ENCODE measurements at places on chromosomes 2 and 18.

DNA sequence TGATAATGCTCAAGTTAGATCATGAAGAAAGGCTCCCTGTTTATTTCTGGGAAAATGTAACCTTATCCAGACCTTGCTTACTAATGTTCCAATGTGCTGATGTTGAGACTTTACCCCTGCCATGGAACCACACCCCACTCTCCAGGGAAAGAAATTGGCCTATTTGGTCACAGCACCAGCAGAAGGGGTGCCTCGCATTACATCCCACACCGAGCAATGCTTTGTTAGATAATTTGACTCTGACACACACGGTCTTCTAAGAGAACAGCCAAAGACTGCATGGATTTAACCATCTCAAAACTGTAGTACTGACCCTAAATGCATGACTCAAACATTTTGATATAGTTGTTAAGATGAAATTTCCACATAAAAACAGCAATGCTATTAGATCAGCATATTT lies 152.1 kb upstream of the CCDC150 start:
- no peak for DNase-seq

DNA sequence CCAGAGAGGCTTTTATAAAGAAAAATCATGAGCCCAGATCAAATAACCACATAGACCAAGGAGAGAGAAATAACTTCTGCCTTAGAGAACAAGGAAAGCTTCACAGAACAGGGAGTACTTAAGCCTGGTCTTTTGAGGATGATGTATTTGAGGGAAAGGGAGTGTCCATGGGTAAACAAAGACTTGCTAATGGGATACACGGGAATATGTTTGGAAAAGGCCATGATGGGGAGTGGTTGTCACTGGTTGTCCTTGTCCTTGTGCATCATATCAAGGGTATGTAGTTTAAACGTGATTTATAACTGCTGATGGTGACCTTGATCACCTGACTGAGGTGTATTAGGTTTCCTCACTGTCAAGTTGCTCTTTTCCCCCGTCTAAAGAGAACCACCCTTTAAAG lies 169.9 kb downstream of the FAM210A start:
- DNase-seq = no peak

GRCh38 chr18:80169607-80170006 lies 60.5 kb downstream of the ADNP2 start:
- DNase-seq = no peak

DNA sequence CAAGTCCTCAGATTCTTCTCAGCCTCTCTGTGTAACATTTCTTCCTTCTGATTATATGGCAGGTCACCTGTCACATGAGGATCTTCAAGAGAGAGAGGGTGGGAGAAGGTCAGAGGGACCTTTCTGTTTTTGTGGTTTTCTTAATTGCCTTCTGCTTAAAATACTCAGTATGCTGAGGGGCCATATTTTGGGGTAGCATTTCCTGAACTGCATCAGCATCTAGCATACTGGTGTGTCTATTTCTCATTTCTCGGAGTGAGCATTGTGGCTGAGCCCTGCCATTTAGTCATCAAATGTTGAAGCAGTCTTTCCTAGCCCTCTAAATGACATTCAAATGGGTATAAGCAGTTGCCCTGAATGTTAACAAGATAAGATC lies 162.7 kb downstream of the MYO3B start:
- no peak for DNase-seq

- no peak for DNase-seq
Measured at GRCh38 chr2:10546975-10547391, 98.9 kb upstream of the ODC1 start.

DNA sequence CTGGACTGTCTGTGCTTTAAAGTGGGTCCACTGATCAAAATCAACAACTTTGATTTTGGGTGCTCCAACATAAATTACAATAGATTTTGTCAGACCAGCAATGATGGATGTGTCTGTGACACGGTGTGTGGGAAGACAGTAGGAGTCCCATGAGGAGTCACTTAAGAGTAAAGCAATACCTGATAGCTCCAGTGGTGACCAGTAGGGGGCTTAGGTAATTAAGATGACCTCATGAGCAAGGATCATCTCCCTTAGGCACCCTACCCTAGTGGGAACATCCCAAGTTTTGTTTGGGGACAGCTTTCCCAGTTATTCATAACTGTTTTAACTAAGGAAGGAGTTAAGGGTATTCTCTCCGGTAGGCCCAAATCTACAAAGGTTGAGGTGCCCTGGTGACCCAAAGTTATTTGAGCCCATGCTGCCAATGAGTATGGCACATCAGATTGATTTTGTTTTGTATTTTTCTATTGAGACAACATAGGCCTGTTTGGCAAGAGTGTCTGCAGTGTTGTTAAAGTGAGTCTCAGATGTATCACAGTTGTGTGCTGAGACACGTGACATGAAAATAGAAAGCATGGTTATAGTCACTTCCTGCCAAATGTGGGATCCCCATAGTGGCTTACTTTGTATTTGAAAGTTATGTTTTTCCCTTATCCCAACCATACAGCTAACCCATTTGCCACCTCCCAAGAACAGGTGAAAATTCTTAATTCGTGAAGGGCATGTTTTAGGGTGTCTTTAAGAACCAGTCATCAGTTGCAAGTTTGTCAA lies 1337.6 kb upstream of the SLC39A10 start:
- no peak for DNase-seq

- no peak for DNase-seq
Measured at GRCh38 chr2:107006836-107007235, 120.9 kb upstream of the ST6GAL2 start.

GRCh38 chr2:147806846-147807245 lies 38.0 kb upstream of the ACVR2A start:
- DNase-seq = no peak

DNA sequence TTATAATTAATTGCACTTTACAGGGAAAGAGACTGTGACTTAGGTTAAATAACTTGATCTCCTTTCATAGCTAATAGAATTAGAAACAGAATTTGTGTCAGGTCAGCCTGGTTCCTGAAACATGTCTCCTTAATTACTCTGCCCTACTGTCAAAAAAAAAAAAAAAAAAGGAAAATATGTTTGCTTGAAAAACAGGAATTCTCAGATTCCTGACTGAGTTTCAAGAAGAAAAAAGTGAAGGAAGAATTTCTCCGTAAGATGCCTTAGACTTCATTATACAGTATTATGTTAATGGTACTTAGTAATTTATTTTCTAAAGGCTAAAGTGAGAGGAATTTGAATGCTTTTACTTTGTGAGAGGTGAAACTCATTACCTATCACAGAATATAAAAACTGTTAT lies 118.4 kb upstream of the REG3G start:
- no peak for DNase-seq

- DNase-seq = no peak
Measured at GRCh38 chr2:173419506-173419905, 64.8 kb downstream of the CDCA7 start.

DNA sequence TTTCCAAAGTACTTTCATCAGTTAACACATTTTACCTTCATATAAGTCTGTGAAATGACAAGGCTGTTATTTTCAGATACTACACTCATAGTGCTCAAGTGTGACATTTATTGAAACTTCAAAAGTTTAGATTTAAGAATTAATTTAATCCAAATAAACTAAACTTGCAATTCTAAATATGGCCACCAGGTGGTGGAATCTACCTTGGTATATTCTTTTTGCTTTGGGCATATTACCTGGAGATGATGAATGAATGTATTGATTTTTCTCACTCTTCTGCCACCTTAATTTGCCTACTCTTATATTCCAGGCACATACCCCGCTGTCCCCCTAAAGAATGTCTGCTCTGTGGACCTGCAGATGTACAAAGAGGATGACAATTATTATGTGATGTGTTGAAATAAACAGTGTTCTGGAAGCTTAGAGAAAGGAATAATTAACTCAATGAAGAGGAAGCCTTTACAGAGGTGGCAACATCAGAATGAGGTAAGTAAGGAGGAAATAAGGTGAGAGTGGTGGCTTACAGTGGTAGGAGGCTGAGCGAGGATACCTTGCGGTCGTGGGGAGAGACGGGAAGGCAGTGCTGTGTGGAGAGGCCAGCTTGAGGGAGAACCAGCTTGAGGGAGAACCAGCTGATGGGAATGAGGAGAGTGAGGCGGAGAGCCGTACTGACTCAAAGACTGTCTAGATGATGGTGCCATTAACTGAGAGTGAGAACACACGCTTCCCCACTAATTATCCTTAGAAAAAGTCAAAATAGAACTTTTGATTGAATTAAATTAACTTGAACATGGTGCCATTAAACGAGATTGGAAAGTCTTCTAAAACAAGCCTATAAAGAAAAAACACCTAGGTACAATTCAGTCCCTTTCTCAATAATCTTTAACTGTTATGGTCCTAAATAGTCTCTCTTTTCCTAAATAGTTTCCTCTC lies 179.5 kb downstream of the CELF4 start:
- no peak for DNase-seq

DNA sequence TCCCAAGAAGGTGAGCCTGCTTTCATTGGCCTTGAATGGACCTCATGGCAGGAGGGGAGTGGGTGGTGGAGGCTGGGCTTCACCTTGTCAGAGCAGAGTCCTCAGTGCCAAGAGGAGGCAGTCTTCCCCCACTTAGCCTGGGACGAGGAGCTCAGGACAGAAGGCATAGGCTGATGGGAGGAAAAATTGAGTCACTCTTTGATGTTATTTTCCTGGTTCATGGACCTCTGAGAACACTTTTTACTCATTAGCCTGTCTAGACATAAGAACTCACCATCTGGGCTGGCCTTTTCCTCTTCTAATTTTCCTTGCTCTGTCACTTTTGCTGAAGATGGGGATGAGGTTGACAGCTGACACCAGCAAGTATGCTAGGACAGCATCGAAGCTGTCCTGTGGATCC lies 225.7 kb upstream of the TNP1 start:
- no peak for DNase-seq

DNA sequence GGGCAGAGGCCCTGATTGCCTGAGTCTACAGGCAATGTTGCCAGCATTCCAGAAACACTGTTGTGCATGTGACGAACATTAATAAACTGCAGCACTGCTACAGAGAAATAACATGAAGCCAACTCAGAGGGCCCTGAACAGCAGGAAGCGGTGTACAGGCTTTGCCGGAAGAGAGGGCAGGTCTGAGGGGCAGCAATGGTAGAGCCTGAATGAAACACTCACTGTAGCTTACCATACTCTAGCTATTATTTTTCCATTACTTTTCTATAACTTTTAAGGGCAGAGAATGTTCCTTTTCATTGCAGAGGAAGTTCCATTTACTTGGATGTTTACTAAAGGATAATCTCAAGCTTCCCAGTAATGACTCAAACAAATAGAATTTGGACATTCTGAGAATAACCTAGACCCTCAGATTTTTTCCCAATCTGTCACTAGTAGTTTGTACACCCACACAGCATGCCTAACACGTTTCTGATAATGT lies 150.4 kb downstream of the MTX2 start:
- no peak for DNase-seq

GRCh38 chr2:39266139-39266805 lies 22.5 kb upstream of the CDKL4 start:
- DNase-seq = no peak

DNA sequence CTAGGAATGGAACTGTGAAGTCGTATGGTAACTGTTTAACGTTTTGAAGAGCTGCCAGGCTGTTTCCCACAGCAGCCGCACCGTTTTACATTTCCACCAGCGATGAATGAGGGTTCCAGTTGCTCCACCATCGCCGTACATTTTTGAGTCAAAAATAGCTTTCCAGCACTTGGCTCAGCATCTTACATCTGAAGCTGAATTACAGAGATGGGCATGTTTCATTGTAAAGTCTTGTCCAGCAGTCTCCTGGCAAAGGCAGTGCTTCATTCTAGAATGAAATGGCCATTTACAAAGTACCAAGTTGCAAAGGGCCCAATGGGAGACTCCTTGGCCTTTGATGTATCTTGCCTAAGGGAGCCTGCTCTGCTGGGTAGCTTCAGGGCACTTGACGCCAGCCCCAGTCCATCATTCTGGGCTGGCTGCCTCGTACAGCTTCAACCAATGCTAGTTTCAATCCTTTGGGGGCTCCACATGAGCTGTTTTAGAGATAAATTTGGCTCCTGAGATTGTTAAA lies 45.1 kb downstream of the ATIC start:
- DNase-seq = no peak

DNA sequence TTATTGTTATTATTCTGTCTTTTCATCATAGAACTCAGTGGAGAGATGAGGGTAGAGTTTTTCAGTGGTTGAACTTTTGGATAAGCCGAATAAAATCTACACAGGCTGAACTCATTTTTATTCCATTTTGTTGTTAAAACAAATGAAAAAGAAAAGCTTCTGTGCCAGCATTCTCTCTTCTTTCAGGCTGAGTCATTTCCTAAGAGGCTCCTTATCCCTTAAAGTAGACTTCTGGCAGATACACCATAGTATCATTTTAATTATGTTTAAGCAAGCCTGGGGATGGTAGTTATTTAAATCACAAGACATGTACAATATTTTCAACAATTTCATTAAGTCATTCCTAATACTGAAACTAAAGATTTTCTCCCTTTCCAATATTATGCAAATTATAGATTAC lies 1364.0 kb upstream of the NRXN1 start:
- DNase-seq = no peak

DNA sequence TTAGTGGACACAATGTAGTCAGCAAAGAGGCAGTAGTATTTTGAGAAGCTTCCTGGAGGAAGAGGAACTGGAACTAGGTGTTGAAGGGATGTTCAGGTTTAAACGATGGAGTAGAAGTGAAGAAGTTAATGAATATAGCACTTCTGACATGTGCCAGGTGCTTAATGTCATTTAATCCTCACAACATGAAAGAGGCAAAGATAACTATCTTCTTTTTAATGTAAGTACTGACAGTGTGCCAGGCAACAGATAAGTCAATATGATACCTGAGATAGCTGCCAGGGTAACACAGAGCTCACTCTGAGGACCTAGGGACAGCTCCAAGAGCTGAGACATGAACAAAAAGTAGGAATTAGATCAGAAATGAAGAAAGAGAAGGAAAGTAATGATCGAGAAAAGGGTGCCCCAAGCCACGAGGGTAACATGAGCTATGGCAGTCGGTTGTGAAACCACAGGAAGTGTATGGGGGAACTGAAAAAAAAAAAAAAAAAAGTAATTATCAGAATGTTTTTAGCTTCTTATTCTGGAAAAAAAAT lies 140.7 kb downstream of the RNF144A start:
- no peak for DNase-seq

- DNase-seq = no peak
Measured at GRCh38 chr2:79355569-79355968, 157.3 kb upstream of the CTNNA2 start.

GRCh38 chr18:41875094-41875780 lies 79.8 kb upstream of the PIK3C3 start:
- DNase-seq = no peak

Data from stimulated activated CD4-positive, alpha-beta T cell treated with anti-CD3 and anti-CD28 coated beads, Interleukin-15, amount 100 ng/mL, for 48 hours (primary cell).